Activated T-helper 17 cell treated with anti-CD3 and anti-CD28 coated beads, Interleukin-2, amount 50 U/mL, for 72 hours (primary cell): ENCODE measurements at places on chromosomes 16 and 17. TPM values are rescaled to one million over a fixed set of nuclear protein-coding genes. Genes with fewer than 3 reads are reported as not detected.

DNA sequence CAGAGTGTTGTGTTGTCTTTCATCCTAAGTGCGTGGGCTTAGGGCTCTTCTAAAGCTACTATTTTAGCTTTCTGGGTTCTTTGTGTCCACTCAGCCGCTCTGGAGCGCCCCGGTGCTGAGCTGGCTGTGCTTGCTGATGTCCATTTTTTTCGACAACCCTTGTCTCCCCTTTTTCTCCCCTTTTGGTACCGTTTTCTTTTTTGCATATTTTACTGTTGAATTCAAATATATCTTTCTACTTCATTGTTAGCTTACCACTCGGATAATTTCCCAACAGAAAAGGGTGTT, 1.2 kb downstream of the SRRM2 start:
- ATAC-seq: no peak

DNA sequence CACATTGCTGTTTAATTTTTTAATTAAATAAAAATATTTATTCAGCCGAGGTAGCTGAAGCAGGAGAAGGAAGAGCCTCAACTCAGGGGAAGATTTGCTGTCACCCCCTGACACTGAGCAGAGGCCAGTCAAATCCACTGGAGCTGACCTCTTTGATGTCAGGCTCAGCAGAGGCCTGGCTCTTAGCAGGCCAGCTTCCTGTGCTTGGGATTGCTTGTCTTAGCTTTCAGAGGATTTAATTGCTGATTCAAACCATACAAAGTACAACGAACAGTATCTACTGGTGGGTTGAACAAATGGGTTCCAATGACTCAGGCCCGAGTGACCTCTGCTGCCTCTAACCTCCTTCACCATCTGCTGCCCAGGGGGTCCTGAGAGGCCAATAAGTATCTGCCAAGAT, 417.0 kb upstream of the HSBP1 start:
- ATAC-seq: no peak

- ATAC-seq: no peak
Measured at GRCh38 chr16:2852003-2852730, 5.8 kb downstream of the PRSS22 start.

GRCh38 chr17:79393358-79394052, 217.3 kb downstream of the RBFOX3 start:
- peak; percentile 78 for ATAC-seq

Gene EVPLL
- total RNA-seq: not detected
